ENCODE measurements at places on chromosomes 1 and 21. TPM values are rescaled to one million over a fixed set of nuclear protein-coding genes. Genes with fewer than 3 reads are reported as not detected.

IFI6 gene
- total RNA-seq = 37.1 TPM

TUFT1 gene
- total RNA-seq = 10.5 TPM

LIN28A gene
- total RNA-seq = not detected

LCK gene
- not detected for total RNA-seq

KCNE2 gene
- total RNA-seq = not detected
